ENCODE measurements at places on chromosomes 6 and 20. TPM values are rescaled to one million over a fixed set of nuclear protein-coding genes. Genes with fewer than 3 reads are reported as not detected.

DNA sequence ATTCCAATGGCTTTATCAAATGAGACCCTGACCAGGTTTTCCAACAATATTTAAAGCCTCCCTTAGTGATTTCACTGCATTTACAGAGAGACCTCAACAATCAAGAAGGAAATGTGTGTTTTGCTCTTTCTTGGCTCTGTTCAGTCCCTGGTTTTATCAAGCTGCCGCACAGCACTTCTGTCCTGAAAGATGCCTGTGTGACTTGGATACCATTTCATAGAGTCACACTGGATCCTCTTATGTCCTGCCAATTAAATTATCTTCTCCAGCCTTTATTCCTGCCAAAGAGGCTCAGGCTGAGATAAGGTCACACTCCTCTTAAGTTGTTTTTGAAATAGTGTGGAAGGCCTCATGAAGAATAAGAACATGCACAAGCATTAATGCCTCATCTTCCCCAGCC lies 197.0 kb upstream of the RNF217 start:
- no peak for DNase-seq

The TMEM217 gene
- total RNA-seq = not detected

The LY6G5B gene
- 12.7 TPM for total RNA-seq

- no peak for DNase-seq
Observed at GRCh38 chr6:52995913-52996645, 995 bp upstream of the GSTA4 start.

DNA sequence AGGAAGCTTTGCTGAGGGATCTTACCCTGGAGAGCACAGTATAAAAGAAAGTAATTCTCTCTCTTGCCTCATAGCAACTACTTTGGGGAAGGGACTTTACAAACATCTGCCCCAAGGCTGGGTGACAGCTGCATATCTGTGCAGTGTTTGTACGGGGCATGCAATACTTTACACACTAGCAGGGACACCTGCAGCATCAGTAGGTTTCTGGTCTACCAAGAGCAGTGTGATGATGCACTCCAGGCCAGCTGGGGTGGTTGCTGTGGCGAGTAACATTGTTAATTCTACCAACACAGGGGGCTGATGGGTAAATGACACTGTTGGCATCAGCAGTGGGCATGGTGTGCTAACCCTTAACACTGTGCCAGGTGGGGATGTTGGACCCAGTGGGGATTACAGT lies 48.0 kb downstream of the ADTRP start:
- no peak for DNase-seq

GRCh38 chr20:47718398-47718797 lies 66.9 kb downstream of the SULF2 start:
- no peak for DNase-seq

The OTOR gene
- total RNA-seq = not detected

- DNase-seq = no peak
Observed at GRCh38 chr6:111844921-111845320, 28.3 kb downstream of the FYN start.

DNA sequence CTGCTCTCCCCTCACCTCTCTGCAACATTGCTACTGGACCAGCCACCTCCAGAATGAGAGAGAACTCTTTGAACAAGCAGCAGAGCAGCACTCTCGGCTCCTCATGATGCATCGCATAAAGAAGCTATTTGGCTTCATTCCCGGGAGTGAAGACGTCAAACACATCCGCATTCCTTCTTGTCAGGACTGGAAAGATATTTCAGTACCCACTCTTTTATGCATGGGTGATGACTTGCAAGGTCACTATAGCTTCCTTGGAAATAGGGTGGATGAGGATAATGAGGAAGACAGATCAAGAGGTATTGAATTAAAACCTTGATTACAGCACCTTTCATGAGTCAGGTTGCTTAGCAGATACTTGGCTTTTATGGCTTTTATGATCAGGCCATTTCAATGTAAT lies 4.3 kb downstream of the CALHM4 start:
- DNase-seq = no peak

- no peak for DNase-seq
Observed at GRCh38 chr20:44461803-44462174, 13.9 kb upstream of the TTPAL start.

DNA sequence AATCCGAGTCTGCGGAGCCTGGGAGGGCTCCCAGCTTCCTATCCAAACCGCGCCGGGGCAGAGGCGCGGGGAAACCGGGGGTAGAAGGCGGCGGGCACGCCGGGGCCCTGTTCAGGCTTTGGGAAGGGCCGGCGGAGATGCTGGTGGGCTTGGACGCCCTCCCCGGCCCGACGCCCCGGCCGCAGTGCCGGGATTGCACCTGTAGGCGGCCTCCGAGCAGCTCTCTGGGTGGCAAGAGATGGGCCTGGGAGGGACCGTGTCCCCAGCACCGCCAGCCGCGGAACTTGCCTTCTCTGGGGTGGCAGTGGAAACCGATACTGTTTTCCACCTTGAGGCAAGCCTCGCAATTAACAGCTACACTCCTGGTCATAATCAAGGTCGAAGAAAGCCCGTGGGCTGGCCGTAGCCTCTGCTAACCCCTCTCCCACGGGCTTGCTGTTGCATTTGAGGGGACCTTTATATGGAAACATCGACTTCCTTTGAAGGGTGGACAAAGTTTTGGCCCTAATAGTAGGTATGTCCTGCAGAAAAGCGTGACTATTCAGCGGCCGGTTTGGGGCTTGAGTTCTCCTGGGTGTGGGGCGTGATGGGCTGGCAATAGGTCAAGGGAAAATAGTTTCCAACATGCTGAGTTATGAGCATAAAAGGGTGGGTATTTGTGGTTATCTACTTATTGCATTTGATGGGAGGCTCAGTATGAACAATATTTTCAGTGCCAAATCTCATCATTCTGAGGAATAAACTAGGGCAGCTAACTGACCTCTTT lies 1.1 kb upstream of the JAG1 start:
- peak; percentile 63 for DNase-seq

- no peak for DNase-seq
Observed at GRCh38 chr6:105678516-105678915, 275.6 kb upstream of the PREP start.

The ATXN1 gene
- total RNA-seq = 37.4 TPM

The SYNDIG1 gene
- 0.15 TPM for total RNA-seq
